ENCODE measurements at places on chromosomes 7 and 10.
A peak's percentile ranks its signal among the peaks of the same experiment; 100 is the strongest.

DNA sequence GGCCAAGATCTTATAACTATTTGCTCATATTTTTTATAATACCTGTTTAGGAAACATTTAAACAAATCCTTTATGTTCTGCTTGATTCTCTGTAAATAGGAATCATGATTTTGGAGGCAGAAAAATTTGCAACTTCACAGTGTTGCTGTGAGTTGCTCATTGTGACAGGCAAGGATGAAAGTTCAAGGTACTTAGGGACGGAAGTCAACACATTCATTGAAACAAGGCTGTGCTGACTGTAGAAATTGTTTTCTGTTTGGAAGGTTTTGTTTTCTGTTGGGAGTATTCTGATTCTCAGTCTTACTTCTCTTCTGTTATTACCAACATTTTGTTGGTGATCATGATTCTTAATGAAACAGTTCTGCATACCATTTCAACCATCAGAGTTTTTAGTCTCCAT is 54.9 kb downstream of the FANK1 start:
- no peak for DNase-seq

DNA sequence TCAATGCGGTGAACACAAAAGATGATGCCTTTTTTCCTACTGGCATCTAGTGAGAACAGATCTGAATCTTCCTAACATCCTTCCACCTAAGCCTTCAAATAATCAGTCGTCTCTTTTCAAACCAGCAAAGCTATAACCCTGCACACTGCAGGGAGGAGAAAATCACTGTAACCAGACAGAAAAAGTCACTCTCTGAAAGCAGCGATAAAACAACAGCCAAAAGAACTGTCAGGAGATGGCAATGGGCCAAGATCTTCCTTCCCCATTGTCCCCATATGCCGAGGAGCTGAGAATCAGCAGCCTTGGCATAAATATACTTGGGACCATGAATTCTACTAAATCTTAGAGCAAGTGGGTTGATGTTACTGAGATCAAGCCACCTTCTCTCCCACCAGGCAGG is 13.1 kb downstream of the FZD9 start:
- no peak for DNase-seq

DNA sequence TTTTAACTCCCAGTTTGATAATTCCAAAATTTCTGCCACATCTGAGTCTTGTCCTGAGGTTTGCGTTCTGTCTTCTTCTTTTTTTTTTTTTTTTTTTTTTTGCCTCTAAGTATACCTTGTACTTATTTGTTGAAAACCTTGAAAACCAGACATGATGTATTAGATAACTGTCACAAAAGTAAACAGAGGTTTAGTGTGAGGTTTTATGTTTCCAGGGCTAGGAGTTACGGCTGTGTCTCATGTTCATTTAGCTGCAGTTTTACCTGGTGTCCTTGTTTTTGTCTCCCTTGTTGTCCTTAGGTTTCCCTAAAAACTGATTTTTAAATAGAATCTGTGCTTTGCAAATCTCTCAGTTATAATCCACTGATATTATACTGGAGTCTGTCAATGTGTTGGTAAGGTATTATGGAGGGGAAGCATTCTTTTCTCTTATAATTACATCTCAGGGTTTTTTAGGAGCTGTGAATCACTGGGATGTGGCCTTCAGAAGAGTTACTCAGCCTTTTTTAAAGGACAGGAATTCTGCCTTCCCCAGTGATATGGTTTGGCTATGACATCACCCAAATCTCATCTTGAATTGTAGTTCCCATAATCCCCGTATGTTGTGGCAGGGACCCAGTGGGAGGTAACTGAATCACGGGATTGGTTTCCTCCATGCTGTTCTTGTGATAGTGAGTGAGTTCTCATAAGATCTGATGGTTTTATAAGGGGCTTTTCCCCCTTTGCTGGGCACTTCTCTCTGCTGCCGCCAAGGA is 95.0 kb downstream of the CDCA7L start:
- DNase-seq, result no peak

DNA sequence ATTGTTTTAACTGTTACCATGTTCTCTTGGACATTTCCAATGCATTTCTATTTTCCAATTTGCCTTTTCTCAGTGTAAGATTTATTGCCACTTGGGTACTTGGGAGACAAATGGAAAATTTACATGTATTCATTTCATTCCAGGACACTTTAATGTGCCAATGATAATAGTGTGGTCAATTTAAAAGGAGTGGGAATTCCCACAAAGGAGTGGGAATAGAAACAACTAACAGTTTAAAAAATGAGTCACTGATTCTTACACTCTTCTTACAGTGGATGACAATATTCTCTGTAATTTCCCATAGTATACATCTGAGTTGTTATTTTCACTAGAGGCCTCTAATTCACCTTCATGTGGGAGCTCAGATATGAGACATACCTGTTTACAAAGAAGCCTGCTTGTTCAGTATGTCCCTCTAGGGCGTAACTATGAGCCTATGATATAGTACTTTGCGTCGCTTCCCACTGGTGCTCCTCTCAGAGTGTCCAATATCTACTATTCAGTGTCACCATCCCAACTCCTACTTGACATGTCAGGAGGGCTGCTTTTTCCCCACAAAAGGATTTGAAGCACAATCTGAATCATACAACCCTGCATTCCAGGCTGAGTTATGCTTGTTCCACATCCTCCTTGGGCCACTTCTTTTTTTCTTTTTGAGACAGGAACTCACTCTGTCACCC is 301.3 kb downstream of the PHTF2 start:
- DNase-seq, result no peak

DNA sequence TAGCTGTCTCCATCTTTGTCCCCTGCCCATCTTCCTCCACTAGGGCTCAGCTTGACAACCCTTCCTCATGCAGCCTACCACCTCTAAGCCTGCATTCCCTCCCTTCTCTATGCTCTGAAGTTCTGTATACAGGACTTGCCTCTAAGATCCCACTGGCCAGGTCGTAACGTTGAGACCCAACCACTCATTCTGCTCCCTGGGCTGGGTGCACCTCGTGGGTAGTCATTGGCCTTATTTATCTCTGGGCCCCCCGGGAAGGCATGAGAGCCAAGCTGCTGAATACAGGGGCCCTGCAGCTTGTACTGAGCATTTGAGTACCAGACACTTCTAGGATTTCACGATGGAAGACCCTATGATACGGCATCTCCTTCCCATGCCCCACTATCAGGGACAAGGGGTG is 31.2 kb downstream of the MYL10 start:
- no peak for DNase-seq

DNA sequence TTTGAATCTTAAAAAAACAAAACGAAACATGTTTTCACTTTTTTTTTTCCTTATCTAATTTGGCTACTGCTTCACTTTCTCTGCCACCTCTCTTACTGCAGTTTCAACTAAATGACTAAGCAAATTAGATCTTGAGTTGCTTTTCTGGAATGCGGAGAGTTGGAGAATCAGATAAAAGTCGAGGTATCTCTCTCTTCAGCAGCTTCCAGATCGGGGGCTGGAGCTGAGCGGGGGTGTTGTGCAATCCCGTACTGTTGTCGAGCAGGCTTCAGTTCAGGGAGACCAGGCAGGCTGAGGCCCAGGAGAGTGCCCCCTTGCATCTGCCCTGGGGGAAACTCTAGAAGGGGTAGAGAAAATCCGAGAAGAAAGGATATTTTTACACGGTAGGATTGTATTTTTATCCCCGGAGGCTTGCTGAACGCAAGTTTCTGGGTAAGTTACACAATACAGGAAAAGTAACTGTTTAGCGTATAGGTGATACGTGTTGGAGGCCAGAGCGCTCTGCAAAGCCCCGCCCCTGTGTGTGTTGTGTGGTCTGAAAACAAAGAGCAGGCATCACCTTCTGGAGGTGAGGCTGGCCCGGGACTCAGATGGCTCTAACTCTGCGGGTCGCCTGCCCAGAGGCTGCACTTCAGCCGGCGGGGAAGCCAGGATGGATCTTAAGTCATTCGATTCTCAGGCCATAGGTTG is 116.6 kb downstream of the KLF6 start:
- DNase-seq, result peak; percentile 83

DNA sequence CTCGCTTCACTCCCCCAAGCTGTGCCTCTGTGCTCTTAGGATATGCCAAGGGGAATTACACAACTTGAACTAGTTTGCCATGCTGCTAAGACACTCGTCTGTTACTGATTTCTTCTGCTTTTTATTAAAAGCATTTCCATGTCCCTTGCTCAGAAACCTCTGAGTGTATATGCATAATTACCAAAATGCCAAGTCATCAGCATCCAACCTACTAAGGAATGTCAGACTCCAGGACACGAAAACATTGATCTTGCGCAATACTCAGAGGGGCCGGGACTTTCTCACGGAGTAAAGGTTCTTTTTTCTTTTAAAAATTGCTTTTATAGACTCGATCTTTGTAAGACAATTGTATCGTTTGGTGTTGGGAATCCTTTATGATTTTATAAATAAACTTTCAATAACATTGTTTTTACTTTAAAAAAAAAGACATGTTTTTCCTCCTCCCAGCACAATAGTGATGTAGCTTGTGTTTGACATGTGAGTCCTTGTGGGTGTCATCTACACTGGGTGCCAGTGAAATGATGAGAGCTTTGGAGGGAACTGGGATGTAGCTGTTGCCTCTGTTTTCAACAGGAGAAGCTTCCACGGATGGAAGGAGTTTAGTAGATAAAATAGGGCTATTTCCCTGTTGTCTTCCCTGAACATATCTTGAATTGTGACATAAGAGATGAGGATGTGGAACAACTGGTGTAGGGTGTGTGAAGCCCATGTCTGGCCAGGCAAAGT is 43.6 kb downstream of the CNNM1 start:
- DNase-seq, result no peak

GRCh38 chr7:33108554-33109004 is 625 bp downstream of the RP9 start:
- DNase-seq, result peak; percentile 22

DNA sequence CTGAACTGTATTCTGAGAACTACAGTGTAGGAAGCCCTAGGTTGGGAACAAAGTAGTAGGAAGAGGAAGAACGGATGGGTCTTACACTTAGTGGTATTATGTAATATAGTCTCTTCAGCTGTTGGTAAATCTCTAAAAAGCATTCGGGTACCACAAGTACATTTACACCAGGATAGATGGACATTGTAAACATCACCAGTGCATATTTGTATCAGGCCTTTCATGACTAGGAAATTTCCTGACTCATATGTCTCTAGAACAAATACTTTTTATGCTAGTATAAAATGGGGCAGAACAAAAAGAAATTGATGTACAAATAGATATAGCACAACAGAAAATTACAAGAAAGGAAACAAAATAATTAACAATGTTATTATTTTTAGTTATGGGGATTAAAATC is 21.5 kb upstream of the OR6B1 start:
- no peak for DNase-seq

- no peak for DNase-seq
Observed at GRCh38 chr7:80415522-80415921, 96.3 kb downstream of the GNAT3 start.

DNA sequence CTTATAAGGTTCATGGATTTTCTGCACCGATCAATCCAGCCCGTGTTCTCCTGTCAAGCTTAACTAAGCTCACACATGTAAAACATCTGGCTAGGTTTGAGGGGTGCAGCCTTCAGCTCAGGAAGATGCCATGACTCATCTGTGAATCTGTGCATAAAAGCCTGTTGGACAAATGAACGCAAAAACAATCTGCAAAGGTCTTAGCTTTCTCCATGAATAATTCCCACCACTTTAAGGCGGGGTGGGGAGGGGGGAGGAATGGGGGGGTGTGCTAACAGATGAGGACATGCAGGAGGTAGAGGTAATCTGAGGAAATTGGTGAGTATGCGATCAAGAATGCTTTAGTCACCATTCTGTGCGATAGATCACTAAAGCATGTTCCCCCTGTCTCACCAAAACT is 4.8 kb downstream of the DOCK4 start:
- DNase-seq, result no peak

- DNase-seq, result no peak
Observed at GRCh38 chr10:110788620-110789385, 82.9 kb upstream of the PDCD4 start.

GRCh38 chr7:50822110-50822509 is 39.4 kb upstream of the GRB10 start:
- no peak for DNase-seq

- DNase-seq, result no peak
Observed at GRCh38 chr7:17402628-17403278, 104.3 kb downstream of the AHR start.

GRCh38 chr7:124022551-124022950 is 10.3 kb downstream of the TMEM229A start:
- no peak for DNase-seq
